Hypothalamus (tissue), 51 donors: ENCODE measurements at places on chromosomes 7 and 10.

GRCh38 chr10:6840201-6840691 is 260.2 kb upstream of the PRKCQ start:
- DNase-seq = no peak

GRCh38 chr7:15292138-15292537 is 269.7 kb downstream of the AGMO start:
- no peak for DNase-seq

DNA sequence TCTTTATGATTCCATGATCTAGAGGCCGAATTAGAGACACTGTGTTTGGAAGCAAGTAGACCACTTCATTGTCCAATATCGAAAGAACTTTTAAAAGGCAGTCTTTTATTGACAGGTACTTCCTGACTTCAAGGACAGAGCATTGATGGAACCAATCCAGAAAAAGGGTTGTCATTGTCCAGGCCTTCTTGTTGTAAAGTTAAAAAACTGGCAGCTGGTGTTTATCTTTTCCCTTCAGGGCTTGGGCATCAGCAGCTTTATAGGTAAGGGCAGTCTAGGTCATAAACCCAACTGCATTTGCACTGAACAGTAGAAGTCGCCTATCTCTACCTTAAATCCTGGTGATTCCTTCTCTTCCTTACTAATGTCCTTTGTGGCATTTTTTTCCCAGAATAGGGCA is 95.6 kb downstream of the ST7 start:
- DNase-seq = no peak

DNA sequence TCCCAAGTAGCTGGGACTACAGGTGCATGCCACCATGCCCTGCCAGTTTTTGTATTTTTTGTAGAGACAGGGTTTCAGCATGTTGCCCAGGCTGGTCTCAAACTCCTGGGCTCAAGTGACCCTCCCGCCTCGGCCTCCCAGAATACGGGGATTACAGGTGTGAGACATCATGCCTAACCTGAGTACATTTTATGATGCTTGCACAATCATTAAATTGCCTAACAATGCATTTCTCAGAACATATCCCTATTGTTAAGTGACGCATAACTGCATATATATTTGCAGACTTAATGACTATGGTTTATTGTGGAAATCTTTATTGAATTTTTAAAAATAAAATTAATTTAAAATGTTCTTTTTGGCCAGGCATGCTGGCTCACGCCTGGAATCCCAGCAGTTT is 30.7 kb downstream of the INA start:
- DNase-seq = no peak

DNA sequence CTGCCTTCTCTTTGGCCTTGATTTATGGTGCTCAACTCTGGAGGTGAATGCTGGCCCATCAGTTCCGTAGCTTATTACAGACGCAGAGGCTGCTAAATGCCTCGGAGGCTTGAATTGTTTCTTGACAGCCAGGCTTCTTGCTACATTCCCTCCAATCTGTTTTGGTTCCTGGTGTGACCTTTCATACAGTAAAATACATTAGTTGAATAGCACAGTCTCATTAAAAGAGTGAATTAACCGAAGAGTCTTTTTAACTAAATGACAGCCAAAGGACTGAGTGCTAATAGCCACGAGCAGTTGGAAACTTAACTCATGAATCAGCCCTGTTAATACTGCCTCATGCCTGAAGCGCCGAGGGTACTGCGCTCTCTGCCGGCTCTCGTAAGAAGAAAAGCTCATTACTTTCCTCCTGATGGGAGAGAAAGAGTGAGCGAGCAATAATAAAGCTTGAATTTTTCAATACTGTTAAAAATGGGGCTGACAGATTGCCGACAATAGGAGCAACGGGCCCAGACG is 236.4 kb upstream of the GPR26 start:
- DNase-seq = peak; percentile 11

GRCh38 chr10:132409667-132410028 is 12.6 kb downstream of the PWWP2B start:
- no peak for DNase-seq

GRCh38 chr7:81499262-81500116 is 270.4 kb downstream of the HGF start:
- peak; percentile 85 for DNase-seq

- no peak for DNase-seq
Observed at GRCh38 chr7:2567679-2568278, 9.0 kb downstream of the IQCE start.

GRCh38 chr10:68826764-68827591 is at the start of gene STOX1:
STOX1 (plus strand) TSS chr10:68827531; CDS start chr10:68827624, 93 bp downstream.
- peak; percentile 61 for DNase-seq

- no peak for DNase-seq
Observed at GRCh38 chr10:70479626-70480238, 1.2 kb downstream of the PALD1 start.

DNA sequence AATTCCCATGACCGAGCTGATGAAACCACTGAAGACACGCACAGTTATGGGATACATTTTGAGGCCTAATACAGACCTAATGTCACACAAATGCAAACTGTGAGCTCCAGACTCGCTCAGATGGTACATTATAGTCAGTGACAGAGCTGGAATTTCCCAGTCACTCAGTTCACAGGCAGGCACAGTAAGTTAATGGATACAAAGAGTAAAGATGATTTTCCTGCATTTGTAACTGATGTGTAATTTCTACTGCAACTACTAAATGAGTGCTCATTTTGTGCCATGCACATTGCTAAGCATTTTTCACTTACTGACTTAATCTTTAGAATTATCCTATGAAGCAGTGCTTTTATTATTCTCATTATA is 56.5 kb downstream of the ENO4 start:
- DNase-seq = no peak

GRCh38 chr10:86657396-86658011 is 3.2 kb downstream of the OPN4 start:
- no peak for DNase-seq

DNA sequence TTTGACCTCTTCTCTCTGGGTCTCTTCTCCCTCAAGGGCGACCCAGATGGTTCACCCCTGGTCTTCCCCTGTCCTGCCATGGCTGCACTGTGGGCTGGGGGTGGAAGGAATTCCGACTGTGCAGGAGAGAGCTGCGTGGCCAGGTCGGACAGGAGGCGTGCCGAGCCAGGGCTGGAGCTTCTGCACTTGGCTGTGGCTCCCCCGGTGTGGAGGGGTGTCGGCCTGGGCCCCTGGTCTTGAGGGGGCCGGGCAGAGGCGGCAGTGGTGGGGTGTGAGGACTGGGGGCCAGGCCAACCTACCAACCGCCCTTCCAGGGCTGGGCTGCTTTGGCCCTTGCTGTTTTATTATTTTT is 74.9 kb upstream of the SHH start:
- DNase-seq = no peak

DNA sequence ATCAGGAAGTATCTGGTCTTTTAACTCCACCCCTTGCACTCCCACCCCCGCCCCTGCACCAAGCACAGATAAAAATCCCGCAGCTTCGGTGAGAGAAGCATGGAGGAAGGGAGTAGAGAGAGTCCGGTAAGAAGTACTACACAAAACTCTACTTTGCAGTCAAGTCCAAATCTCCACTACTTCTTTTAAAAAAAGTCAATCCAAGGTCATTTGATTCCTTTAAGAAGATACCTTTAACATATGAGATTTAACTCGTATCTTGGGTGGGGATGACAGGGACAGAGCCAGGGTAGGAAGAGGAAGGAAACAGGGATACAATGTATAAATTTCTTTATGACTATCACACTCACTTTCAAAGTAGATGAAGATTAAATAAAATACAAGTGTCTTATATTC is 132.1 kb downstream of the NRBF2 start:
- DNase-seq = no peak

- no peak for DNase-seq
Observed at GRCh38 chr7:27966219-27966780, 214.3 kb downstream of the JAZF1 start.

DNA sequence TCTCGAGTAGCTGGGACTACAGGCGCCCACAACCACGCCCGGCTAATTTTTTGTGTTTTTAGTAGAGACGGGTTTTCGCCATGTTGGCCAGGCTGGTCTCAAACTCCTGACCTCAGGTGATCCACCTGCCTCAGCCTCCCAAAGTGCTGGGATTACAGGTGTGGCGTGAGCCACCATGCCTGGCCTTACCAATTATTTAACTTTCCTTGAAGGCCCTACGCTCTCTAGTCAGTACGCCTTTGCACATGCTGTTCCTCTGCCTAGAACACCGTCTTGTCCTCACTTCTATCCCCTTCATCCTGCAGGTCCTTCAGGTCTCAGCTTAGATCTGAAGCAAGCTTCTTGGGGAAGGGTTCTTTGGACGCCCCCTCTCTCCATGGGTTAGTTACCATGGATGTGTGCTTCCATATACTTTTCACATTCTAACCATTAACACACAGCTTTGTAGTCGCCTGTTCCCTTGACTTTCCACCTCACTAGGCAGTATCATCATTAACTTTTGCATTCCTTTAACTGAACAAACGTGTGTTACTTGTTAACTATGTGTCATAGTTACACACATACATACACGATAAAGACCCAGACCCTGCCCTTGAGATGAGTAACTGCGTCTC is 592 bp upstream of the ATP6V1F start:
- no peak for DNase-seq

- no peak for DNase-seq
Observed at GRCh38 chr10:29256586-29256985, 32.3 kb upstream of the LYZL1 start.

DNA sequence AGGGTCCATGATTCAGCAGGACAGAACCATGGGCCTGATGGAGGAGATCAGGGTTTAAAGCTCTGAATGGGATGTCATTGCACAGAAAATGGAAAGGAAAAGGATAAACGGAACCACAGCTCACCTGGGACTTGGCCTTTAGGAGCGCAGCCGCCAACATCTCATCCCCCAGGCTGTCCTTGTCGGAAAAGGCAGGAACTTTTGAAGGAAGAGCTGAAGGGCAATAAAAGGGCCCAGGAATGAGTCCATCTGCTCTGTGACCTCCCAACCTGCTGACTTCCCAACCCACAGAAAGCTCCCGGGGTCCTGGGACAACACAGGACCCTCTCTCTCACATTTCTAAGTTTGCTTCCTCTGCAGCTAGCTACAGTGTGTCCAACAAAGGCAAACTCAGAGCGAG is 6.1 kb downstream of the ZNF3 start:
- DNase-seq = no peak

DNA sequence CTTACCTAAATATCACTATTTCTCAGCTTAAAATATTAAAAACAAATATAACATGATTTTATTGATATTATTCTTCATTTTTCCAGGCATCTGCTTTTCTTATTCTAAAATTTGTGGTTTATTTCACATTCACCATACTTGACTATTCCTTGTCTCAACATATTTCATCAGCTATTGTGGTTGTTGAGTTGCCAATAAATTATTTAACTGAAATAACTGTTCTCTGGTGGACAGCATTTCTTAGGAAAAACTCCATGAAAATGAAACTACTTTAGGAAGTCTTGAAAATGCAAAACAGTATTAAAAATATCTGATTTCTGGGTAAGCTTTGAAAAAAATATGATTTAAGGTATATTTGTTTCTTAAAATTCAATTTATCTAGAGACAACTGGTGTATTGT is 122.9 kb upstream of the SEMA3A start:
- DNase-seq = no peak

- no peak for DNase-seq
Observed at GRCh38 chr7:131042269-131043160, 285.2 kb upstream of the MKLN1 start.

GRCh38 chr10:103660364-103661197 is 167.1 kb downstream of the NEURL1 start:
- DNase-seq = no peak

GRCh38 chr10:28254290-28254985 is 48.4 kb downstream of the MPP7 start:
- DNase-seq = no peak

DNA sequence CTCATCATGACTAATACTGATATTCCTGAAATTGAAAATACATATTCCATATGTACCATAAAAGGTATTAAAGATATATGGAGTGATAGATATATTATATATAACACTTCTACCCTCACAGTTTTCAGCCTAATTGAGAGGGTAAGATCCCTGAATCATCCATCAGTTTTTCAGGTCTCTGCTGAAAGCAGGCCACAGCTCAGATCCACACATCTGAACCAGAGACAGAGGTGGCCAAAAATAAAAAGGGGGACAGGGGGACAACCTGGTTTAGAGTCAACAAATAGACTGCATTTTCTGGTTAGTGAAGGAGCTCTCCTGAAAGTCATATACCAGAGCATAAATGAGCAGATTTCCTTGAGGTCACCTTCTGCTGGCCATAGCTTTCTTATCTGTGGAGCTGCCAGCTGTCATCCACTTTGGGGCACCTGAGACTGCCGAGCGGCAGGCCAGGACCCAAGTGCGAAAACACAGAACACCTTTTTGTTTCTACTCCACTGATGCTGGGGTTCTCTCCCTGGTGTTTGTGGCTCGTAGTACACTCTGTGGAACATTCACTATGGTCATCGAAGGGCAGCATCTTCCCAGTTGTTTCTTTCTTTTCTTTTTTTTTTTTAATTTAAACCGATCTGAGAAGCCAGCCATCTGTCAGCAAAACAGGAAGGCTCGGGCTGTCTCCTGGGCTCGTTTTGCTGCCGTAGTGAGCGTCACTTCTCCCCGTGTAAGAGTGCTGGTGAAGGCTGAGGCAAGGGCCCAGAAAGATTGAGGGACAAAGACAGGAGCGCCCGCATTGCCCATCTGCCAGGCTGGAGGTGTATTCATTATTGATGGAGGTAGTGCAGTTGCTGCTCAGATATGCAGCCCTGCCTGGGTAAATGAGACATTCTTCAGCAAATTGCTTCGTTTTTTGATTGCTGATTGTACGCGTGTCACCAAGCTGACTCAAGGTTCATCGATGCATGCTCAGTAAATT is 13.5 kb downstream of the IKZF1 start:
- DNase-seq = no peak

DNA sequence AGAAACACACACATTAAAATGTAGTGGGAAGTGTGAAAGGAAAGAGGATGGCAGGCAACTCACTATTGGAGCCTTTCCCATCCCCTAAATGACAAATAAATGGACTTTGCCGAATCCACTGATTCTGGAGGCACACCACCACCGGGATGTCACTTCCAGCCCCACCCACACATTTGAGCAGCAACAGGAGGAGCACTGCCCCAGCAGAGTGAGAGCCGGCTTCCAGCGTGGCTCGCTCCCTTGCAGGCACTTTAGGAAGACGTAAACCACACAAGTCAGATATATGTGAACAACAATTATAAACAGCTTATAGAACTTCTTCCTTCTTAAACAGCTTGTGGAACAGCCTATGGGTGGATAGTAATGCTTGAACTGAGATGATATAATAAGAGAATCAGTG is 191.0 kb downstream of the DGKI start:
- DNase-seq = no peak
